Fibroblast of skin of back (primary cell): ENCODE measurements at places on chromosomes 1 and 21.

DNA sequence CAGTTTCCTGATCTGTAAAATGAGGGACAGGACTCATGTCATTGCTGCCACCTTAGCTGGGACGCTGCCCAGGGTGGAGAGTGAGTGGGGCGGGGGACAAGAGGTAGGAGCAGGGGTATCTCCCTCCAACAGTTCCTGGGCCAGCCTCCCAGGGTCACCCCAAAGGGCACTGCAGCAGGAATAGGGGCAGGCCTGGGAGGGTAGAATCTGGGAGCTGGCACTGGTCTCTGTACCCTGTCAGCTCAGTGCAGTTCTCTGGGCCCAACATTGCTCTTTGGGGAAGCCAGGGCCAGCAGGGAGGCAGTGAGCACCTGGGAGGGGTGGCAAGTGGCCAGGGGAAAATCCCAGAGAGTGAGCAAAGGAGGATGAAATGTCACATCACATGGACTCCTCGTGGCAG lies 55.8 kb downstream of the ELK4 start:
- DNase-seq = no peak

GRCh38 chr1:185561629-185562028 lies 172.6 kb upstream of the HMCN1 start:
- peak; percentile 57 for DNase-seq

DNA sequence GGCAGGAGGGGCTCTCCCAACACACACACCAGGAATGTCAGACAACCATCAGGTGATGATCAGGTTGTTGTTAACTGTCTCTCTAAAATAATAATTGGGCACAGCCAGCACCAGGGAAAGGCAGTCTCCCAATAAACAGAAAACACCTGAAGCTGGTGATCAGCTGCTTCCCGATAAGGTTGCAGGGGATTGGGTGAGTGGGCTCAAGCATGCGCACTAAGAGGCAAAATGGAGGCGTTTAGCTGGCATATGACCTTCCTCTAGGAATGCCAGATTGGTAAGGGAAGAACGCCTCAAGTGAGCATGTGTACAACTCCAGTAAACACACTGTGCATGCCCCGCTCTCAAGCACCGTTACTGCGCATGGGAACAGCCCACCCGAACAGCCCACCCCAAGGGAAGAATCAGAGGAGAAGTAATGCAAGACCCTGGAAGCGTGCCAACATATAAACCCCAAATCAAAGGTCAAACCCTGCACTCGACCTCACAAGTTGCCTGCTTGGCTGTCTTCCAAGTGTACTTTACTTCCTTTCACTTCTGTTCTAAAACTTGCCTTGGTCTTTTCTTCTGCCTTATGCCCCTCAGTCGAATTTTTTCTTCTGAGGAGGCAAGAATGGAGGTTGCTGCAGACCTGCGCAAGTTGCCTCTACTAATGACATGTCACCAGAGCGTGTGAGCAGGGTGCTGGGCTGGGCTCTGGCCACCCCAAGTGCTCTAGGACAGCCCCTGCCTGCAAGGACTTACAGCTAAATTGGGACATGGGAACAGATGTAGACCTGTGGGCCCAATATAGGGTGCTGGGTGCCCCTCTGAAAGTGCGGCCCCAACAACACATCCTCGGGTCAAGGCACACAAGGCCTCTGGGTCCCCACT lies 200.8 kb downstream of the RHOU start:
- no peak for DNase-seq

DNA sequence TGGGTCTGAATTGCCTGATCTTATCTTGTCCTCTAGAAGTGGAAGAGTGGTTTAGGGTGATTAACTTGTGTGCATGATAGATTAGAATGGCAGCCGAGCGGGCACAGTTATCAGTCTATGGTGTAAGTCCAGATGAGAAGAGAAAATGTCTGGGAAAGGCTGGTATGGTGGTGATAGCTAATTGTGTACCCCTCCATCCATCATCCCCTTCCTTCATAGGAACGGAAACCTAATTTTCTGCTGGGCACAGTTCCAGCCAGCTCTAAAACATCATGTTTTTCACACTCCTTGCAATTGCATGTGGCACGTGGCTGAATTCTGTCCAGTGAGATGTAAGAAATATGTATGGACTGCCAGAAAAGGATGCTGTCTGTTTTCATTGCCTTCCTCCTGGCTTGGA lies 40.9 kb upstream of the ZP4 start:
- no peak for DNase-seq

- peak; percentile 6 for DNase-seq
Measured at GRCh38 chr1:50181027-50181663, 72.4 kb downstream of the ELAVL4 start.

DNA sequence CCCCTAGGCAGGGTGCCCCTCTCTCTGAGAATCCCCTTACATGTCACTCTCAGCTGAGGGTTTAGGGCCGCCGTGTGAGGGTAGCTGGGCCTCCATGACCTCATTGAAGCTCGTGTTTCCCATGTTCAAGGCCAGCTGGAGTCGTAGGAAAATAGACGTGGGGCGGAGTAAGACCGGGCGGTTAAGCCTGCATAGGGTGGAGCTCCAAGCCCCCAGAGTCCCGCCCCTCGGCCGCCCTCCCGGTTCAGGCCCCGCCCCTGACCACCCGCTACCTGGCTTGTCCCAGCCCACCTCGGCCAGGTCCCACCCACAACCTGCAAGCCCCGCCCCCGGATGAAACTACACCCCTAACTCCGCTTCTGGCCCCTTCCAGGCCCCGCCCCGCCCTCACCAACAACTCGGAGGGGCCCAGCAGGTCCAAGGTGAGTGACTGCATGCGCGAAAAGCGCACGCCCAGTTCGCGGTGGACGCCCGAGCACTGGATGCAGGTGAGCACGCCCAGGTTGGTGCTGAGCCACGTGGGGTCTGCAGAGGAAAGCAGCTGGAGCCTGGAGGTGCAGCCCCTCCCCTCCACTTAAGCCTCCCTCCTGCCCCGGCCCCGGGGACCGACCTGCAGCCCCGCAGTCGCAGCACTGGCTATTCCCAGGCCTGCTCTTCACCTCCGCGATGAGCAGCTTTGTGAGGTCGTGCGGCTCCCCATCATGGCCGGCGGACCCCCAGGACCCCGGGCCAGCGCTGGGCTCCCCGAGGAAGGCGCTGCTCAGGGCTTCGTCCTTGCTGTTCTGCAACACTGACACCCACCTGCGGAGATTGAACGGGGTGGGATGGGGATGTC lies 12.2 kb upstream of the TCEA3 start:
- DNase-seq = no peak

- peak; percentile 78 for DNase-seq
Measured at GRCh38 chr1:18913065-18913835, 10.9 kb upstream of the ALDH4A1 start.

GRCh38 chr1:224635356-224635755 lies 19.2 kb downstream of the CNIH3 start:
- peak; percentile 90 for DNase-seq

GRCh38 chr1:81420760-81421159 lies 380.0 kb upstream of the ADGRL2 start:
- DNase-seq = no peak

DNA sequence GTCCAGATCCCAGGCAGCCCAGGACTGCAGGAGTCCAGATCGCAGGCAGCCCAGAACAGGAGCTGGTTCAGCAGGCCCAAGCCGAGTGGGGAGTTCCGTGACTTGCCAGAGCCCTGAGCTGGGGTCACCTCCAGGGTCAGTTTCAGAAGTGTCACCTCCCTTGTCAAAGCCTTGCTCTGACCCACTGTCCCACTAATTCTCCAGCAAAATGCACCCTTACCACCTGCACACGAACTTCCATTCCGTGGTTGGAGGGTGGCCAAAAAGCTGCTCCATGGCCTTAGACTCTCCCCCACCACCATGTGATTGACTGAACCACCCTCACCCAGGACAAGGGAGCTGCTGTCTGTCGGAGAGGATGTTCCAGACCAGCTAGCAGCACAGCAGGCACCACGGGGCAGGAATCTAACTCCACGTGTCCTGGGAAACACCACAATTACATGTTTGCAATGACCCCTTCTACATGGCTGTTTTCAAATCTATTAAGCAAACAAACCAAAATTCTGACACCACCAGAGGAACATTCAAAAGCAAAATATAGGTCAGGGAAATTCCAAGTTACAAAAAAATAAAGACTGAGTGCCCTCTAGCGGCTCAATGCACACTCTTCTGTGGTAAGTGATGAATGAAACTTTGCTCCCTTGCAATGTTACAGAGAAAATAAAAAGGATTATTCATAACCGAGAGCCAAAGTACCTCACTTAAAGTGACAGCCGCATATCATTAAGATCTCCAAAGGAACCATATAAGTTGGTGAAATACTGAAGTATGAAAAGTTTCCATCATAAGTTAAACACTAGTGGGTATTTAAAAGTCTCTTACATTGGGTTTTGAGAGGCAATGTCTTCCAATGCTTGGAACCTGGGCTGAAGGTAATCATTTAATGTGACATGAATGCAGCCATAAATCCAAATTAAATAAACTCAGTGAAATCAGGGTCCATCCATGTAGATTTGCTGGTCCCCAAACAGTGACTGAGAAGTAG lies 76.3 kb downstream of the NPHP4 start:
- peak; percentile 66 for DNase-seq

GRCh38 chr1:161994175-161994668 lies 29.4 kb downstream of the OLFML2B start:
- DNase-seq = no peak

- no peak for DNase-seq
Measured at GRCh38 chr21:44931501-44932407, 8.1 kb upstream of the SLX9 start.

GRCh38 chr1:214548271-214548670 lies 3.1 kb downstream of the PTPN14 start:
- no peak for DNase-seq

GRCh38 chr1:213571419-213571818 lies 416.4 kb upstream of the PROX1 start:
- no peak for DNase-seq

DNA sequence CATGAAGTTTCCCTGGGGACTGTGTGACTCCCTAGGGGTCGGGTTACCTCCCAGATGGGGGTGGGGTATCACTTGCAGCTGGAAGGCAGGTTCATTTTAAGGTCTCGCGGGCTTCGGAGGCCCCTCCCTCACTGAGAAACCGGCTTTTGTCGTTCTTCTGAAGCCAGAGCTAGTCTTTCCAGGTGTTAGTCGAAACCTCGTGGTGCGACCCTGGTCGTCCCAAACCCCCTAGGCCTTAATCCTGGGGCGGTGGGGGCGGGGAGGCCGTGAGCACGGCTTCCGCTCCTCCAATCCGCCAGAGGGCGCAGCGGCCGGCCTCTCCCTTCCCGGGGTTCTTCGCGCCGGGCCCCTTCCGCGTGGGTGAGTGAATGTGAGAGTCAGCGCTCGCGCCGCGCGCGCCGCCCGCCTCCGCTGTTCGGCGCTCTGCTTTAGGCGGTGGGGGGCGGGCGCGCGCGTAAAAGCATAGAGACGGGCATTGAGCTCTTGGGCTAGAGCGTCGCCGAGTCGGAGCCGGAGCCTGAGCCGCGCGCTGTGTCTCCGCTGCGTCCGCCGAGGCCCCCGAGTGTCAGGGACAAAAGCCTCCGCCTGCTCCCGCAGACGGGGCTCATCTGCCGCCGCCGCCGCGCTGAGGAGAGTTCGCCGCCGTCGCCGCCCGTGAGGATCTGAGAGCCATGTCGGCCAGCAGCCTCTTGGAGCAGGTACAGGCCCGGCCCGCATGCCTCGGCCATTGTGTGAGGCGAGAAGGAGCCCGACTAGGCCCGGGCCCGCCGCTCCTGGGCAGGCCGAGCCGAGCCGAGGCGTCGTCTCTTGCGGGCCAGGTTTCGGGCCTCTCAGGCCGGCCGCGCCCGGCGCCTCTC lies at the start of gene YTHDF2:
YTHDF2 (plus strand) TSS at position 491 of the 857 bp plus-strand sequence; CDS start at position 672, 181 bp downstream.
- peak; percentile 97 for DNase-seq

DNA sequence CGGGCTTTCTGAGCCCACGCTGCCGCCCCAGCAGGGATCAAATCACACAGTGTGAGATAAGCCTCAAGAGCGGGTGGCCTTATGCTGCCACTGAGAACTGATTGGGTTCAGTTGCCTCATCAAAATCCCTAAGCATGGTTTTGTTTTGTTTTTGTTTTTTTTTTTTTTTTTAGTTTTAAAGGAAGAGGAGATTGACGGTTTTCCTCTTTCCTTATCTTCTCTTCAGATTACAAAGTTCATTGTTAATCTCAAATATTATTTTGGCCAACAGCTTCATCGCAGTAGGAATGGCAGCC lies 651 bp downstream of the COA6 start:
- DNase-seq = no peak

- DNase-seq = no peak
Measured at GRCh38 chr1:2172012-2172411, 22.6 kb downstream of the FAAP20 start.

DNA sequence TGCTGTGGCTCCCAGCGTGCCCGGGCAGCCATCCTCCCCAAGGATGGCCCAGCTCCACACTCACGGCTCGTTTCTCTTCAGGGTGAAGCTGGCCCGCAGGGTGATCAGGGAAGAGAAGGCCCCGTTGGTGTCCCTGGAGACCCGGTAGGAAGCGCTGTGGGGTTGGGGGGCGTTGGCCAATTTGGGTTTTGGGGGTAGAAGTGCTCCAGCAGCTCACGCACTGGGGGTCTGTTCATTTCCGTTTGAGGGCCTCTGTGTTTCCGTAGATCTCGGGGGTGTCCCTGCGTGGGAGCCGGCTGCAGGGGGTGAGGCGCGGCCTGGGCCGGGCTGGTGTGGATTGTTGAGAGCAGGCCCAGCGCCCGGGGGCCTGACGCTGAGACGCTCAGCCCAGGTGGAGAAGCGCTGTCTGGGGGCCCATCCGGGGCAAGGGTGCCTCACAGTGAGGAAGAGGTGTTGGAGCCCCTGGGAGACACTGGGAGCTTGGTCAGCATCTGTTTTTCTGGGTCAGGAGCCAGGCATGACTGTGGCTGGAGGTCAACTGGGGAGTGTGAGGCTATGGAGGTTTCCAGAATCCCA lies 12.6 kb downstream of the COL6A1 start:
- DNase-seq = no peak

DNA sequence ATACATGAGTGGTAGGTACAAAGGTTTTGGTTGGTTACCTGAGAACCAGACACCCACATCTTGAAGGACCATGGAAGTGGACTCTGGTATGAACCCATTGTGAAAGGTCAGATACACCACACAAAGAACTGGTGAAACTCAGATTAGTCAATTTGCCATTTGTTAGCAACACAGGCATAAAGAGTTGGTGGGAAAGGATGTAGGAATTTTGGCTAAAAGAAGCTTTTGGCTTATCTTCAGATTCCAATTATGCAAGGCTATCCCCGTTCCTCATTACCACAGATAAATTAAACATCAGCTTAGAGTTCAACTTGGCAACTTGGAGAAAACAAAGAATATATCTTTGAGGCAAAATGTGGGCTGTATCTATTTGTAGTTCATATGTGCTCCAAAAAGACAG lies 87.0 kb upstream of the IRF2BP2 start:
- DNase-seq = no peak

DNA sequence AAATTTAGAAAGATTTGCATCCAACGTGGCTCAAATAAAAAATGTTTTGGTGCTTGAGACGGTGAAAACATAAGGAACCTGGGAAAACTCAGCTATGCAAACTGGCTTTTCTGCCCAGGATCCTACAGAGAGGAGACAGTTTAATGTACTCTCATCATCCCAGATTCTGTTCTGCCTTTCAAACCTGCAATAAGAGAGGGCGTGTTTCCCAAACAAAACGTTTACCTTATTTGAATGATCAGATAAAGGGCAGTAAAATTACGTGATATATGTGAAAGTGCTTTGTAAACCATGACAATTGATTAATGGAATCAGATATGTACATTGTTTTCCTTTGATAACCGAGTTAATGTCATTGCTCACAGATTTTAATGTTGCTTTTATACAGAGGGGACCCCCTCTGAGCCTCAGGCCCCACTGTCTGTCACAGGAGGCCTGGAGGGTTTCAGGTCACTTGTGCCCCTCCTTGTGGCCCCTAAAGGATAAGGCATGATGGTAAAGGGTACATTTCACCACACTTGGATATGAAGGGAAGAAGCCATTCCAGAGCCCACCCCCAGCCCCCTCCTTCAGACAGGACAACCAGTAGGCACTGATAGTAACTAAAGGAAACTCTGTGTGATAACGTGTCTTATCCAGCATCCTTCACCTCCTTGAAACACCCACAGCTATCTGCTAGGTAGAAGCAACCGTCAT lies 157.6 kb downstream of the EDEM3 start:
- no peak for DNase-seq
